ENCODE measurements at places on chromosomes 4 and X.

DNA sequence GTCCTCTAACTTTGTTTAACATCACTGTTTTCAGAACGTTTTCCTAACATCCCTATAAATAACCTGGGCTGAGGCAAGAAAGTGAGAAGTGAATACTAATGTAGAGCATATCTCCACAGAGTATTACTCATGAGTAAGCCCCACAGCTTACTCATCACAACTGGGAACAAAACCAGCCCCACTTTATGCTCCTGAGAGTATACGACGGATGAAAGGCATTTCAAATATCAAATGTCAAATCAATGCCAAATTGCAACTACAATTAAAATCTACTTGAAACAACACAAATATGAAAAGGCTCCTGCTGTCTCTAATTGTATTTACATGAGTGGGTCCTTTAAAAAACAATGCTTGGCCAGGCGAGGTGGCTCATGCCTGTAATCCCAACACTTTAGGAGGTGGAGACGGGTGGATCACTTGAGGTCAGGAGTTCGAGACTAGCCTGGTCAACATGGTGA, 41.2 kb downstream of the SH3RF1 start:
- no peak for DNase-seq

- DNase-seq, result no peak
Measured at GRCh38 chrX:66126662-66127061, 37.4 kb upstream of the HEPH start.

GRCh38 chr4:26196567-26196966, 124.2 kb upstream of the RBPJ start:
- no peak for DNase-seq

GRCh38 chr4:47462799-47463234, 685 bp downstream of the COMMD8 start:
- no peak for DNase-seq

- no peak for DNase-seq
Measured at GRCh38 chr4:174650711-174651355, 128.5 kb upstream of the HPGD start.

- no peak for DNase-seq
Measured at GRCh38 chr4:125115941-125116340, 198.8 kb upstream of the FAT4 start.

- no peak for DNase-seq
Measured at GRCh38 chrX:53287493-53288138, 6.2 kb upstream of the IQSEC2 start.

DNA sequence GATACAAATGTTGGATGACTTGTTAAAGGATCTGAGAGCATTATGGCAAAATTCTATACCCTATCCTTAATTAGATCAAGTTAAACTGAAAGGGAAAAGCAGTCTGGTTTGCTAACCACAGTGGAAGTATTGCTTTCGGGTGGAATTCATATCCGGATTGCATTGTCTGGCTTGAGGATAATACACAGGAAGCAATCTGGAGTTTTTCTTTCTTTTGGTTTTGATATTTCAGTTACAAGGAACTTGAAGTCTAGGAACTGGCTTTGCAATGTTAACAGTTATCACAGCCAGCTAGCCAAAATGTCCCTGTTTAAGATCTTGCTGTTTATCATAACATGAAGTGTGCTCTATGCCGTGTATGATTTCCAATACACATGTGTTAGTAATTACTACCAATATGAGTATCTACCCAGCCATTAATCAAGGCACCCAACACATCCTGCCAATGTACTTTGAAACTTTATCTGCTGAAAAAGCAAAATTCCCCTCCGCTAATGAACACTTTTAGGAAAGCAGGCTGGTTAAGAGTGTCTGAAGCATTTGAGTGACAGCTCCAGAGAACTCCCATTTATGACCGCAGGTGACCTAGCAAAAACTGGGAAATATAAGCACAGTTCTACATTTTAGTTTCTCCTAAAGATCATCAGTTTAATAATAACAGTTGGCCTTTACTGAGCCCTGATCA, 146.4 kb downstream of the PALLD start:
- no peak for DNase-seq
